ENCODE measurements at places on chromosomes 1 and 21.

DNA sequence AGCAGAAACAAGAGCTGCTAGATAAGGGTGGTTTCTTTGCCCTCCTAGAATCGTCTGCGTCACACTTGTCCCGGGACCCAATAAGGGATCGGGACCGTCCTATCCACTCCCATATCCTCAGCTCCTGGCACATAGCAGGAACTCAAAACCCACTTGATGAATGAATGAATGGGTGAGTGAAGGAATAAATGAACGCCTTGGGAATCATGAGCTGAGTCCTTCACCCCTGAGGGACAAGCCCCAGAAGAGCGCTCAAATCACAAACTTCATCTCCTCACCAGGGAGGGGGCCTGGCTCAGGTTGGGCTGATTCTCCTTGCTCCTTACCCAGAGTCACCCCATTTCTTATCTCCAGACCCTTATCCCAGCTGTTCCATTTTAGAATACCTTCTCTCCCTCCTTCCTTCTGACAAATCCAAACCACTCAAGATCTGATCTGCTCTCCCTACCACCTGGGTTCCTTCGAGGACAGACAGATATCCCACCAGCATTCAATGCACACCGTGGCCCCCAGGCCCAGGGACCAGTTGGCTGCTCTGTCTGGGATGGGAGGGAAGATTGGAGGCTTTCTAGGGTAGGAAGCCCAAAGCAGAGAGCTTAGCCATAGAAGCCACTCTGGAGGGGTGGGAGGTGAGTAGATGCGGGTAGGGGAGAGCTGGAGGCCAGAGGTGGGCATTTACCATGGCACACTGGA lies 643 bp upstream of the MOB3C start:
- no peak for DNase-seq

DNA sequence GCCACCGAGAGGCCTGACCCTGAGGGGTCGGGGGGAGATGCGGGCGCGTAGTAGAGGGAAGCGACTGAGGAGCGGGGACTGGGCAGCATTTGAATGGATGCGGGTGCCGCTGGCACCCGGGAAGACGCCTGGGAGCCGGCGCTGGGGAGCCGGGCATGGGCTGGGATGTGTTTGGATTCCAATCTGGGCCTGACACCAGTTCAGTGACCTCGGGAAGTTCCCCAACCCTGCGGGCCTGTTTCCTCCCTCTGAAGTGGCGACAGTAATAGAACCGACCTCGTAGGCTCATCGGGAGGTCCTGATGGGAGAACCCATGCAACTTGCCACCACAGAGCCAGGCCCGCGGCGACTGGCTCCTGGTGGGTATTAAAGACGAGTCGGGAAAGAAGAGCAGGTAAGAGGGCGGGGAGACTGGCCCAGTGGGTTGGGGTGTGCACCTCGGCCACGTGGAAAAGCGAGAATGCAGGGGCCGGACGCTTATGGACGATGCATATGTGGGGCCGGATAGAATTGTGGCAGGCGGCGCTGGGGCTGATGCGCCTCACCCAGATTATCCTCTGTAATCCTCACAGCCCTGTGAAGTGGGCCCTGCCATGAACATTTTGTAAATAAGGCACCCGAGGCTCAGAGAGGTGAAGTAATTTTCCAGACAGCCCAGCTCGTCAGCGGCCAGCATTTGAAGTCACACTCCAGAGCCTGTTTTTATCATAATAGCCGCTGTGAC lies 105.8 kb downstream of the SLC16A1 start:
- no peak for DNase-seq

- no peak for DNase-seq
These were observed 692 bp downstream of the TARDBP start for GRCh38 chr1:11013160-11013531.

DNA sequence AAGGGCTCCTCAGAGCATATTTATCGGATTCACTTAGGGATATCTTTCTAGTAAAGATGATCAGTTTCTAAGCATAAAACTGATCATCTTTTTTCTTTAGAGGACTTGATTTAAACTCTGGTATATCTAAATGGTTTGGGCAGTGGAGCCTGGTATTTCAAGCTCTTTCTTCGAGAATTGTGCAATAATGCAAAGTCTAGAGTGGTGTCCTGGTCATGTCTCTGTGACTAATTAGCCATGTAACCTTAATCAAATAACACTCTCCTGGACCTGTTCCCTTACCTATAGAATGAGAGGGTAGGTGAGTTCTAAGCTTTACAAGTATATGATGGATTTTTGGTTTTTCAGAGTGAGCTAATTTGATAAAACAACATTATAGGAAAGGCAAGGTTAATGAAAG lies 225.2 kb downstream of the RPS6KC1 start:
- DNase-seq, result no peak

DNA sequence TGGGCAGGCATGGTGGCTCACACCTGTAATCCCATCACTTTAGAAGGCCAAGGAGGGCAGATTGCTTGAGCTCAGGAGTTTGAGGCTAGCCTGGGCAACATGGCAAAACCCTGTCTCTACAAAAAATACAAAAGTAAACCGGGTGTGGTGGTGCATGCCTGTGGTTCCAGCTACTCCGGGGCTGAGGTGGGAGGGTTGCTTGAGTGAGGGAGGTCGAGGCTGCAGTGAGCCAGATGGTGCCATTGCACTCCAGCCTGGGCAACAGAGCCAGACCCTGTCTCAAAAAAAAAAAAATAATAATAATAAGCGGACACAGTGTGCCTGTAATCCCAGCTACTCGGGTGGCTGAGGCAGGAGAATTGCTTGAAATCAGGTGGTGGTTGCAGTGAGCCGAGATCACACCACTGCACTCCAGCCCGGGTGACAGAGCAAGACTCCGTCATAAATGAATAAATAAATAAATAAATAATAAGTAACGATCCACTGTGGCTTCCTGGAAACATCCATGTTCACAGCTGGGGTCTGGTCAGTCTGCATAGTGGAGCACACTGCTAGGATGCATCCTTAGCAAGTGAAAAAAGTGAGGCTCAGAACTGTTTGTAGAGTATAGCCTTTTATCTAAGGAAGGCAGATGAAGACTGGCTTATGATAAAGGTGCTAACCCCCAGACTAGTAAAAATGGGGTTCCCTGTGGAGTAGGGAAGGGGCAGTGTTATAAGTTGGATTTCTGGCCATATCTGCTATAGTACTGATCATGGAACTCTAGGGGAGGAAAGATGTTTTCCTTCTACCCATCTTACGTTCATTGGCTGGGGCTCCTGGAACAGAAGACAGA lies 15.7 kb downstream of the PKNOX1 start:
- no peak for DNase-seq

DNA sequence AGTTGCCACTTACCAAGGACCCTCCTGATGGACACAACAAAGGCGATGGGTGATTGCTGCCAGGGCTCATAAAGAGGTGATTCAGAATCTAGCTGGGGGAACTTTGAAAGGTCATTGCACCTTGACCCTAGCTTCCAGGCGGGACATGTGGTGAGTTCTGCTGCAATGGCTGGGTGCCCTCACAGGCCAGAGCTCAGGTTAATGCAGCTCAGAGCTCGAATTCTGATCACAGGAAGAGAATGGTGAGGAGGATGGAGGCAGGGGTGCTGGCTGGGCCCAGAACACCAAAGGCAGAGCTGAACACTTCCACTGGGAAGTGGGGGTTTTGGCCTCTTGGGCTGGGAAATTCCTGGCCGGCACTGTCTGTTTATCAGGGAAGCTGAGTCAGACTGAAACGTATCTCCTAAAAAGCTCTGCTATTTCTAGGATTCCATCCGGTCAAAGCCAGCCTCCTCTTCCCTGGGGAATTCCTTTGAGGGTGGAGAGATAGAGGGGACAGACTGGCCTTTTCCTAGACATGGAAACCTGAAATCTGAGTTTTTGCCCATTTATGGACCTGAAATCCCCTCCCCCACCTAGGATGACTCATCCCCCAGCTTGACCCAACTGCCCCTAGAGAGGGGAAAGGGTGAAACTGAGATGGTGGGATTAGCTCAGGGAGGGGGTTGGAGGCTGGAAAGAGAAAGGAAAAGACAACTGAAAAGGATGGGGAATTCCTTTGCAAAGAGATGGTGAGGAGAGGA lies 27.2 kb downstream of the NUAK2 start:
- no peak for DNase-seq

- no peak for DNase-seq
These were observed 49.7 kb upstream of the PRDX6 start for GRCh38 chr1:173427146-173428054.

DNA sequence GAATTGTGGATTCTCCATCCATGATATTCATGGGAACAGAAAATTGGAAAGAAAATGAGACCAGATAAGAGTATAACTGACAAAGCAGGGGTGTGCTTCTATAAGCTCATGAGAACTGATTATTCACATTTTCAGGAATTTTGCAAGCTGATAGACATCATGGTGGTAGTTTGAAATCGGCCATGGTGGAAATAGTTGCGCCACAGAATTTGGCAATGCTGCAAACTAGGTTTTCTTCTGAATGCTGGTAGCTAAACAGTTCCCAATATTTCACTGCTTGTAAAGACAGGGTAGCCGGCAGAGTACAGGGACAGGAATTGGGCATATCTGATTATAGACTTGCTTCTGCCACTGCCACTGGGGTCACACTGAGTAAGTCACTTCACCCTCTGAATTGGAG lies 151.1 kb downstream of the PLXNA2 start:
- no peak for DNase-seq

GRCh38 chr1:184610876-184611595 lies 143.6 kb downstream of the EDEM3 start:
- no peak for DNase-seq

DNA sequence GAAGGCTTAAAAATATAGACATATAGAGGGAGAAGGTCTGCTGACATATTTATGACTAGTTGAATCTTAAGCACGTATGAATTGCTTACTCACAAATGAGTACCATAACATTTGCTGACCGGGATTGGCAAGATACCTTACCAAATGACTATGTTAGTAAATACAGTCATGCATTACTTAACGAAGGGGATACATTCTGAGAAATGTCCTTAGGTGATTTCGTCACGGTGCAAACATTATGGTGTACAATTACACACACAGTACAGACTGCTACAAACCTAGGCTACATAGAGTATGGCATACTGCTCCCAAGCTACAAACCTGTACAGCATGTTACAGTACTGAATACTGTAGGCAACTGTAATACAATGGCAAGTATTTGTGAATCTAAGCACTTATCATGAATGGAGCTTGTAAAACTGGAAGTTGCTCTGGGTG lies 19.4 kb upstream of the UBE2U start:
- no peak for DNase-seq

- DNase-seq, result no peak
These were observed 13.5 kb upstream of the BGLAP start for GRCh38 chr1:156228501-156228900.

DNA sequence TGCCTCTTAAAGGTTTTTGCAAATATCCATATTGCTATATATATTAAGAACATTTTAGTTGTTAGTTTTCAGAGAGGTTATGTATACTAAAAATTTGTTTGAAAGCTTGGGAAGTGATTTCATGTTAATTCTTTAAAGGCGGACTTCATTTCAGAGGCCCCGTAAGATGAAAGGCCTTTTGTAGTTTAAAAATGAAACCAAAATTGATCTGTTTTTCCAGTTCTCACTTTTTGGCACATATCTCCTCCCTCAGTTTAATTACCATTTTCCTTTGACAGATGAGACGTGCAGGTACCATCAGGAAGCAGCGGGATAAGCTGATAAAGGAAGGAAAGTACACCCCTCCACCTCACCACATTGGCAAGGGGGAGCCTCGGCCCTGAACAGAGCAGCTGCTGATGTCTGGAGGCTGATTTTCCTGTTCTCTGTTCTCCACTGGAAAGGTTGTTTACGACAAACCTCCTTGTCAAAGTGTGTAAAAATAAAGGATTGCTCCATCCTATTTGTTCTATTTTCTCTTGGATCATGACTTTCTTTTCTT lies 8.0 kb downstream of the NDUFS5 start:
- no peak for DNase-seq

DNA sequence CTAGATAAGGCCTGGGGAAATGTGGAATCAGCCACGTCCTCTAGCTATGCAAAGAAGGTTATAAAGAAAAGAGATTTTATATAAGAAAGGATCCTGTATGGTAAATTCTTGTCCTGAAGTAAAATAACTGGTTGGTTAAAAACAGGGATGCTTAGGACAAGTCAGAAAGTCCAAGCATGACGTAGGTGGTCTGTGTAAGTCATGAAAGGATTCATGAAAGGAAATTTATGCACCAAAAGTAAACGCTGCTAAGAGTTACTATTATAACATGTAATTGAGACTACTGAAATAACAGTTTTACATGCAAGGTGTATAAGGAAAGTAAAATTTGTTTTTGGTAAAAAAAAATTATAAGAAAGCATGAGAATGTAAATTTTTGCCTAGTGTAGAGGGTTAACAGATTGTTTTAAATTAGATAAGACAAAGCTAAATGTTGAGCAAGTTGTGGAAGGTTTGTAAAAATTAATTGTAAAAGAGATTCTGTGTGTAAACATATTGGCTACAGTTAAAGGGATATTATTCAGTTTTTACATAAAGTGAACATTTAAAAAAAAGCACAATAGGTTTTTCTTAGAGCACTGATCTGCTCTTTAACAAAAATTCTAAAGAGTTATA lies 43.9 kb downstream of the PIGK start:
- no peak for DNase-seq

DNA sequence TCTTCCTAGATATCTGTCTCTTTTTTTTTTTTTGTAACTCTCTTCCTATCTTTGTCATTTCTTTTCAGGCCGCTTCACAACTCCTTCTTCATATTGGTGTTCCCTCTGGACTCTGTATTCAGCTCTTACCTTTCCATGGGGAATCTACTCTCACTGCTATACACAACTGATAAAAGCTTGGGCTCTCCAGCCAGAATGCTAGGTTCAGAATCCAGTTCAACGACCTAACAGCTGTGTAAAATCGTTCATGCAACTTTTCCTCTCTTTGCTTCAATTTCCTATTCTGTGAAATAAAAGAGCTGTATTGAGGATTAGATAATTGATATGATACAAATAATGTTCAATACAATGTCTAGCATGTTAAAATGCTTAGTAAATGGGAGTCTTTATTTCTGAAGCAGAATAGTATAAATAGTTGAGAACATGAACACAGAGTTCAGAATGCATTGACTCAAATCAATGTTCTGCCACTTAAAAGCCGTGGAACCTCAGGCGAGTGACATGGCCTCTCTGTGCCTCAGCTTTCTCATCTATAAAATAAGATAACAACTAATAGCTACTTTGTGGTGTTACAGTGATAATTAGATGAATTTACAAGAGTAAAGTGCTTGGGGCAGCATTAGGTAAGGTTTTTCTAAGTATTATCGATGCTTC lies 88.5 kb downstream of the DENND1B start:
- DNase-seq, result no peak

DNA sequence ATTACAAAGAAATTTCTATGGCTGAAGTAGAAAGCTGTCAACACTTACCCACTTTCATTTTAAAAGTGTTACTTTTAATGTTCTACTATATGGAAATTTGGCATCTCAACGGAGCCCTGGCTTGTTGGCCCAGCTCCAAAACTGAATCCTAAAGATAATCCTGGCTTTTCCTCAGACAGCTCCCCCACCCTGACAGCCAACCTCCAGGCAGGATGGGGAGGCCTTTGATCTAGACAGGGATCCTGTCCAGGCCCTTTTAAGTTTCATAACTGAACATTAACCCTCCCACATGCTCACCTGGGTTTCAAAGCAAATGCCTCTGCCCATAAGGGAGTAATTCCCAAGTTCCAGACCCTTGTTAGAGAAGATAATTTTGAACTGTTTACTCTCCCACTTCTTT lies 99.3 kb upstream of the RALGPS2 start:
- no peak for DNase-seq
